Activated naive CD8-positive, alpha-beta T cell treated with anti-CD3 and anti-CD28 coated beads for 36 hours (primary cell): ENCODE measurements at places on chromosomes 3 and 15. TPM values are rescaled to one million over a fixed set of nuclear protein-coding genes. Genes with fewer than 3 reads are reported as not detected.

GRCh38 chr3:76826861-76827260, 213.0 kb upstream of the ROBO2 start:
- DNase-seq, result no peak
- H3K36me3 ChIP-seq, result no peaks in the 10 kb centered on the region
- H3K4me1 ChIP-seq, result no peaks in the 10 kb centered on the region
- H3K4me3 ChIP-seq, result no peak overlapping the region

GRCh38 chr3:71064956-71065763, 518.4 kb downstream of the FOXP1 start:
- peaks cover 38% of the 10 kb centered on the region for H3K36me3 ChIP-seq
- peaks cover 62% of the 10 kb centered on the region for H3K4me1 ChIP-seq
- peak overlapping the region; percentile 95 for H3K27ac ChIP-seq
- DNase-seq, result no peak
- H3K4me3 ChIP-seq, result peak overlapping the region; percentile 85

DNA sequence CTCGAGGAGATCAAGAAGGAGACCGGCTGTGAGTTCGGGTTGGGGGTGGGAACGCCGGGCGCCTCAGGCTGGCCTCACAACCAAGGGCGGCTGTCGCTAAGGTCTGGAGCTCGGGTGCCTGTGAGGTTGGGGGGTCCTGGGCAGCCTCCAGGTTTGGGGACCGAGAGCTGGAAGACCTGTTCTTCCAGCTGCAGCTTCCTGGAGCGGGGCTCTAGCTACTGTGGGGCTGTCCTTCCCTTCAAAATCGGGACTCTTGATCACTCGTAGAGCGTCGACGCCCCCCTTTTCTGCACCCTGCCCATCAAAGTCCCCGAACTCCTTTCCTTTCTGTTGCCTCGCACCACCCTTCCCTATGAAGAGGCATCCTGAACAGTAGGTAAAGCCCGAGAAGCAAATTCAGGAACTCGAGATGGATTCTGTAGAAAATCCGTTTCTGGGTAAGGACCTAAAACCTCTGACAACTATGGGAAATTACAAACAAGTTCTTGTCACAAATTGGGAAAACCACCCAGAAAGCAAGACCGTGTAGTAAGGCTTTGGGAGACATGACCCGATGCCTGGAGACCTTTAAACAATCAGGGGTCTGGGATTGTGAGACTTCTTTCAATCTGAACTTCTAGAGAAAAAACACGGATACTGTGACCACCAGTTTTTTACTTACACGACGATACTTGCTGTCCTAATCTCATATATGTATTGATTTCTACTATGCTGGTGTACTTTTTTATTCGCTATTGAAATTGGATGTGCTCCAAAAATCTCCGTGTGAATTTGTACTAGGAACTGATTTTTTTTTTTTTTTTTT, 556 bp downstream of the CHP1 start:
- H3K27ac ChIP-seq, result peak overlapping the region; percentile 82
- H3K4me3 ChIP-seq, result peak overlapping the region; percentile 88
- no peaks in the 10 kb centered on the region for H3K36me3 ChIP-seq
- DNase-seq, result no peak

- H3K27ac ChIP-seq, result no peak overlapping the region
- no peaks in the 10 kb centered on the region for H3K36me3 ChIP-seq
- no peaks in the 10 kb centered on the region for H3K27me3 ChIP-seq
- H3K4me1 ChIP-seq, result no peaks in the 10 kb centered on the region
- no peak for DNase-seq
These were observed 30.3 kb downstream of the ALDH1L1 start for GRCh38 chr3:126149960-126150515.

RAD18 gene
- total RNA-seq, result 60.5 TPM

KLHL40 gene
- total RNA-seq, result not detected

PLCL2 gene
- 19.1 TPM for total RNA-seq
